T-helper 2 cell (primary cell): ENCODE measurements at places on chromosomes 3 and 15.

GRCh38 chr15:78811124-78811824, at the start of gene ADAMTS7:
Gene ADAMTS7 (minus strand): TSS chr15:78811464. CDS start chr15:78811220, 244 bp downstream.
- peak; percentile 24 for DNase-seq

- DNase-seq = no peak
Measured at GRCh38 chr3:46495901-46496456, 1.8 kb upstream of the RTP3 start.

- peak; percentile 11 for DNase-seq
Measured at GRCh38 chr3:10437272-10437994, 68.0 kb downstream of the ATP2B2 start.

DNA sequence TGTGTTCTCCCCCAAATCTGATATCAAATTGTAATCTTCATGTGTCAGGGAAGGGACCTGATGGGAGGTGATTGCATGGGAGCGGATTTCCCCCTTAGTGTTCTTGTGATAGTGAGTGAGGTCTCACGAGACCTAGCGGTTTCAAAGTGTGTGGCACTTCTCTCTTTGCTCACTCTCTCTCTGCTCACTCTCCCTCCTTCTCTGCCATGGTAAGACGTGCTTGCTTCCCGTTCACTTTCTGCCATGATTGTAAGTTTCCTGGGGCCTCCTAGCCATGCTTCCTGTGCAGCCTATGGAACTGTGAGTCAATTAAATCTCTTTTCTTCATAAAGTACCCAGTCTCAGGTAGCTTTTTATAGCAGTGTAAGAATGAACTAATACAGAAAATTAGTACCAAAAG, 30.6 kb upstream of the OR5H6 start:
- DNase-seq = no peak

GRCh38 chr15:88624156-88624970, 3.2 kb downstream of the AEN start:
- DNase-seq = peak; percentile 37

DNA sequence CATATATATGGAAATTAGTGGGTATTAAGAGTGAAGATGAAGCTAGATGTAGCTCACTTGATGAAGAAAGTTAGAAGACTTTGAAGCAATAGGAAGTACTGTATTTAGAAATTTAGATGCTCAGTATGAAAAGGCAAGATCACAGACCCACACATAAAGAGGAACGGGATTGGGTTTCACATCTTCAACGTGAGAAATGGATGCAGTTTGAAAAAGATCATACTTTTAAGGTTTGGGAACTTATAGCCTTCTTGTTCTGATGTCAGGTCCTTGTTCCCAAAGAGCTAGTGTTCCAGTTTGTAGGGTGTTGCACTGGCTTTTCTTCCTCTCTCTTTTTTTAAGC, 16.7 kb downstream of the AP3S2 start:
- DNase-seq = no peak

DNA sequence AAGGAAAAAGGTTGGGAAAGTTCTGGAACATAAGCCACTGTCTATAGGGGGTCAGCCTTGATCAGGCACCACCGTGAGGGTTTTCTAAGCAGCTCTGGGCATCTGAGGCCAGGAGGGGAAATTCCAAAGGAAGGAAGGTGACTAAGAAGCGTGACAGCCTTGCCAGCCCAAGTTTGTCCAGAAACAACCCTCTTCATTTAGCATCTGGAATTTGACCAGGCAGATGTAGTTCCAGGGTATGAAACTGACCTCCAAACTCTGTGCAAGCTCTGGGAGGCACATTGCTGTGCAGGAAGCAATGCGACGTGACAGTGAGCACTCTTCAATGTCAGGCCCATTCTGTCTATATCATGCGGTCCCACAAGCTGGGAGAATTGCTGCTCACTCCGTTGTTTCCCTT, 85.4 kb upstream of the TPM1 start:
- no peak for DNase-seq

- peak; percentile 77 for DNase-seq
Measured at GRCh38 chr15:34437687-34438086, at the start of gene GOLGA8A. Gene GOLGA8A (minus strand): TSS chr15:34437808. CDS start chr15:34389691, 48,117 bp downstream.

GRCh38 chr15:41968701-41969100, 3.7 kb downstream of the EHD4 start:
- no peak for DNase-seq

- no peak for DNase-seq
Measured at GRCh38 chr15:31031471-31032067, 40.1 kb upstream of the MTMR10 start.

GRCh38 chr3:127572186-127572585, 18.3 kb downstream of the TPRA1 start:
- DNase-seq = no peak

GRCh38 chr3:58898513-58898912, 151.3 kb downstream of the CFAP20DC start:
- no peak for DNase-seq

GRCh38 chr15:32104061-32104995, 74.0 kb downstream of the CHRNA7 start:
- no peak for DNase-seq

GRCh38 chr15:101118615-101119014, 133.2 kb downstream of the CHSY1 start:
- no peak for DNase-seq

DNA sequence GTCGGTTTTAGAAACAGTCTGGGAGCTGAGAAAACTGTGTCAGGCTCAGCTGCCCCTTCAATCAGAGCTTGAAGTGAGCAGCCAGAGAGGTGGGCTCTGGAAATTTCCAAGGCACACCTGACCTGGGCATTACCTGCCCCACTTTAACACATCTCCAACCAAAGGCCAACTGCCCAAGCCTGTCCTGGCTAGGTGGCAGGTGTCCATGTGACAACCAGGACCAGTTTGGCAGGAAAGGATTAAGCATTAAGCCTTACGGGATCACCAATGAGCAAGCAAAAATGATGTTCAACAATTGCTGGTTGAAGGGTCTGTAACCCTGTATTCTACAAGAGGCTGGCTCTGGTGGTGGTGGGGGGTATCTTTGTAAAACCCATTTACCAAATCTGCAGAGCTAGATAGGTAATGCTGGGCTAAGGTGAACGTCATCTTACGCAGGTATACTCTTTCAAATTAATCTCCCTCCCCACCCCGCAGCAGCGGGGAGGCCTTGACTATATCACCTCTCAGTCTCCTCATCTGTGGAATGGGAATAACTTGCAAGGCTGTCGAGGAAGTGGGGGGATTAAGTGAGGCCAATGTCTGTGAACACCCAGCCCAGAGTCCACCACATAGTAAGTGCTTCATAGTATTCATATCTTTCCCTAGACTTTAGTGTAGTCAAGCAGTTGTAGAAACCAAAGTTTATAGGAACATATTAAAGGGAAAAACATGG, 183.2 kb downstream of the MEGF11 start:
- DNase-seq = no peak

DNA sequence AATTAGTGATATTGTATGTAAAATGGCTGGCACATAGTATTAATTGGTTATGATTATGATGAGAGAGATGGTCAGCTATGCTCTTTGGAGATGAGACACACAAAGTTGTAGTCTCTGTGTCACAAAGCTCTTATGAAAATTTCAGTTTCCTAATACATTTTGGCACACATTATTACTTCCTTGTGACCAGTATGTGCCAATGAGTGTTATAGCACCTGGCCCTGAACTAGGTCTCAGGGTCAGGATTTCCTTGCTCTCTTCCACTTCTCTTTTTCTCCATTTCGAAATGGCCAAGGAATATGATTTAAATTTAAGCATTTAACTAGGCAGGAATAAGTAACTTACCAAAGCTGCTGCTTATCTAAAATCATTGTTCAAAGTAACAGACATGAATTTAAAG, 28.0 kb downstream of the TIPARP start:
- no peak for DNase-seq

DNA sequence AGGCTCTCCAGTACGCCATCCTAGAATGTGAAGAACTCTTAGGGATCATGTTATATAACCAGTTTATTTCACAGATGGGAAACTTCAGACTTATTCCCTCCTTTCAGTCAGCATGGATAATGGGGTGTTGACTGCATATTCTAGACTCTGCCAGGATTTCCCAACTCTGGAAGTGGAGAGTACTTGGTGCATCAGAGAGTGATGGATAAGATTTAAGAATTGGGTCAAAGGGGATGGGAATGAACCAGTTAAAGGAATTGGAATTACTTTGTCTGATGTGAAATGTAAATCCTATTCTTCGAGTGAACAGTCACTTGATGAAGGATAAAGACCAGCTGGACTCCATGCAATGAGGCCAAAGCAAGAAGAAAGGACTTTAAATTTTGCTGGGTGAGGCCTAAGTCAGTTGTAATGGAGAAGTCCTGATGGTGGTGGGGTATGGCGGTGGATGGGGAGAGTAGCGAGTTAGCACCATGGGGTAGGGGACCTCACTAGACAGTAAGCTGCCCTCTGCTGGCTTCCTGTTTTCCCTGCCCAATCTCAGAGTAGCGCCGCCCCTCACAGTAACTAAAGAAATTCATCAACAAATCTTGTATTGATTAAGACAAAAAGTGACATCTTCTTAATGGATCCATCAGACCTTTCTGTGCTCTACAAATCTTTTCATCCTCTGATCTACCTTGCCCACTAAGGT, 7.3 kb upstream of the CACNA1D start:
- DNase-seq = no peak

DNA sequence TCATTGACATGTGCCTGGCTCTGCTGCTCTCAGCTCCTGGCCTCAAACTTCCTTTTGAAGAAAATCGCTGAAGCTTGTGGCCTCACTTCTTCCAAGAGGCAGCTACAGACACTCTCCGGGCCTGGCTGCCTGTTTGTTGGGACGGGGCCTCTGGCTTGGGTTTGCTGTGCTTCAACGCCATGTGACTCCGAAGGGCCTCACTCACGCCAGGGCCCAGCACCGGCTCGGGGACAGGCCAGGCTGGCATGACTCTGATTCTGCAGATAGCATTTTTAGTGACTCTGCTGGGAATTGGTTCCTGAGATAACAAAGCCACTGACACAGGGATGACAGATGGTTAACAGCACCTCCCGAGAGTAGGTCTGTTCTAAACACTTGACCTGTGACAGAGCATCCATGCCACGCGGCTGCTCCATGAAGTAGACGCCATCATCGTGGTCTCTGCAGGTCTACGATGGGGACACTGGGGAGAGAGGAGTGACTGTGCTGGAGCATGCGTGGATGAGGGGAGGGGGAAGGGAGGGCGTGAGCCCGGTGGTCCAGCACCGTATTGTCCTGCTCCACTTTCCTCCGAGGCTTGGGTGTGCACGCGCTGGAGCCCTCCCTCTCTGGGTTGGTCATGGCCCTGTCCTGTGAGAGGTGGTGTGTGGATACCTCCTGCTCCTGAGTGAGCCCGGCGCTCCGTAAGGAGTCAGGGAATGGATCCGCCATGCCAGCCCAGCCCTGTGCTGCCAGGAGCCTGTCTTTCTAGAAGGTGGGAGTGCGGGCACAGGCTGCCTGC, 133.6 kb downstream of the TJP1 start:
- DNase-seq = no peak

DNA sequence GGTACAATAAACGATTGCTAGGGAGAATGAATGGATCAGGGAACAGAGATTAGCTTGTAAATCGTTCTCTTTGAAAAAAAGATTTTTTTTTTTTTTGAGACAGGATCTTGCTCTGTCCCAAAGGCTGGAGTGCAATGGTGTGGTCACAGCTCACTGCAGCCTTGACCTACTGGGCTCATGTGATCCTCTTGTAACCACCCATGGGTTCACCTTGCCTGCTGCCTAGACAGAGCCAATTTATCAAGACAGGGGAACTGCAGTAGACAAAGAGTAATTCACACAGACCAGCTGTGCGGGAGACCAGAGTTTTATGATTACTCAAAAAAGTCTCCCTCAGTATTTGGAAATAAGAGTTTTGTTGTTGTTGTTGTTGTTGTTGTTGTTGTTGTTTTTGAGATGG, 39.6 kb downstream of the METTL6 start:
- DNase-seq = no peak

DNA sequence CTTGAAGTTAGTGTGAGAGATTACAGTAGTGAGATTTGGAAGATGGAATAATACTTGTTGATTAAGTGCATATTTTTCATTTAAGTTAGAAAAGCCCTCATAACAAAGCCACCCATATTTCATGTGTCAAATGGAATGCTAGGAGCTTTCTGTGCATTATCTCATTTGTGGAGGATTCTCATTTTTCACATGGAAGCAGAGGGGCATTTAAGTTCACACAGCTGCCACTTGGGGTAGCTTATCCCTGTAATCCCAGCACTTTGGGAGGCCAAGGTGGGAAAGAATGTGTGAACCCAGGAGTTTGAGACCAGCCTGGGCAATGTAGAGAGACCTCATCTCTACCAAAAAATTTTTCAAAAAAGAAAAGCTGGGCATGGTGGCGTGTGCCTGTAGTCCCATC, 55.2 kb downstream of the RAB7A start:
- no peak for DNase-seq

GRCh38 chr3:40899286-40899712, 300.0 kb upstream of the CTNNB1 start:
- no peak for DNase-seq

DNA sequence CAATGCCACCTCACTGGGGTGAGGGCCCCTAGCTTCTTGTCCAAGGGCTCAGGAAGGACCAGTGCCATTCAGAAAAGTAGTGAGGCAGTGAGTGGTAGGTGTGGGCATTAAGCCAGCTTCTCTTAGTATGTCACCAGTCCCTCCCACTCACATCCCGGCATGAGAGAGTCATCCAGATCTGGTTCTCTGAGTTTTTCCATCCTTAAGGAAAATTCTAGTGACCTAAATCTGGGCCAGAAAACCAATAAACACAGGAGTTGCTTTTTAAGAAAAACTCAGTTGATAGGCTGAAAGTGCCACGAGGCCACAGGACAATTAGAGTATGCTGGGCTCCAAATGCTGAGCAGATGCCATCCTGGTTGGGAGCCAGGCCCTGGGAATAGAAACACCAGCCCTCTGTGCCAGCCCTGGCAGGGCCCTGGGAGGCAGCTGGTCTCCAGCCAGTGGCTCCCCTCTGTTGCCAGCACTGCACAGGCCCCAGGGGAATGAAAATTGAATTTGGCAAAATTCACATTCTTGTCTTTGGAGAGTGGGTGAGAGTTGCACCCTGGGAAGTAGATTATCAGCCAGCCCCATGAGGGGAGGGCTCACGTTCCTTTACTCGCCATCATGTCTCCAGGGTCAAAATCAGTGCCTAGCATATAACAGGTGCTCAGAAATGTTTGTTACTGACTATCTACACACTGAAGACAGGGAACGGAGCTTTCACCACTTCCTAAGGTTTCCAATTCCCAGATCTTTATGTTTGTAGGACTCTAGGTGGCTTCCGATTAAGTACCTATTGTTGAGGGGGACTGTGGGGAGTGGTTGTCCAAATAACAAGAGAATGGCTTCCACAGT, 52.8 kb downstream of the FAM43A start:
- no peak for DNase-seq

DNA sequence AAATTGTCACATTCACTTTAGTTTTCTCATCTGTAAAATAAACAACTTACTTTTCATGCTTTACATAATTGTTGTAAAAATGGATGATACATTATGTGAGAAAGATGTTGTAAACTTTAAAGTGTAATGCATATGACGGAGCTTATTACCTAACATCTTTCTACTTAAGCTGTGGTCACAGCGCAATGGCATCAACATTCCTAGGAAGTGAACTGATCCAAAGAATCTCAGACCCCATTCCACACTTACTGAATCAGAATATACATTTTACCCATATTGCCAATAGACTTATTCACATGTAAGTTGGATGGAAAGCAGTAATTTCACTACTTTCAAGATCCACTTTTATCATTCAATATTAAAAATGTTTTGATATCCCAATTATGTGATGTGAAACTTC, 497.5 kb downstream of the FGF12 start:
- DNase-seq = no peak

GRCh38 chr15:77021088-77021481, 26.2 kb downstream of the PSTPIP1 start:
- no peak for DNase-seq
